ENCODE measurements at places on chromosomes 3 and 15.

DNA sequence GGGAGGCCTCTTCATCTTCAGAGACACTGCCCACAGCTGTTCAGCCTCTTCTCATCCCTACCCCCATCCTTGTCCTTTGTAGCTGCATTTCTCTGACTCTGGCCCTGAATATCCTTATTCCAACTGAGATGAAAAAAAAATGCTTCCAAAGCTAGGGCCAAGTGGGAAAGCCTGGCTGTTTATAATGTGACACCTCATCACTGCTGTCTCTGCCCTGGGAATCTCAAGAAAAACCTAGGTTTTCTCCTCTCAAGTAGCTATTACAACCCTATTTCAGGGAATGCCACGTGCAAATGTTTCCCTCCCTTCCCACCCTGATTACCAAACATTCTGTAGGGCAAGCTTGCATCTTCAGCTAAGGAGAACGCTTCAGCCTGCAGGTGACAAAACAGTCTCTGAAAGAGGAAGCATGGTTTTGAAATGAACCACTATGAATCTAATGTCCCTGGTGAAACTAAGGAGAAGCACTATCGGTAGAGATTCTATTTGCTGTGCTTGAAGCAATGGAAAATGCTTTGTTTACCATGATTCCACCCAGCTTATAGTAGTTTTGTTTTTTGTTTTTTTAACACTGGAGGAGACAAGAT is 65.4 kb downstream of the USF3 start:
- no peak for DNase-seq

DNA sequence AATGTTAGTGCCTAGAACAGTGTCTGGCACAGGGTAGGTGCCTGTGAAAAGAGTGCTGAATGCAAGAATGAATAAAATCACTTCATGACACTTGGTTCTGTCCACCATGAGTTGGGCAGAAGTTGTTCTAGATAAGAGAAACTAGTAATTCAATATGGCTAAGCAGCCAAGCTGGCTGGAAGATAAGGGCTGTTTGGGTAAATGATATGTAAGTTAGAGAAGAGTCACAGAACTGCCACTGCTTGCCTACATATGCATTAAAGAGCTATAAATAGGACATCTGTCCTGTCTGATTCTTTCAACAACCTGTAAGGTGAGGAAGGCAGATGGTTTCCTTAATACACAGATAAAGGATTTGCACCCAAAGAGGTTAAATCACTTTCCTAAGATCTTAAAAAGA is 13.1 kb downstream of the MTMR10 start:
- DNase-seq, result peak; percentile 25

DNA sequence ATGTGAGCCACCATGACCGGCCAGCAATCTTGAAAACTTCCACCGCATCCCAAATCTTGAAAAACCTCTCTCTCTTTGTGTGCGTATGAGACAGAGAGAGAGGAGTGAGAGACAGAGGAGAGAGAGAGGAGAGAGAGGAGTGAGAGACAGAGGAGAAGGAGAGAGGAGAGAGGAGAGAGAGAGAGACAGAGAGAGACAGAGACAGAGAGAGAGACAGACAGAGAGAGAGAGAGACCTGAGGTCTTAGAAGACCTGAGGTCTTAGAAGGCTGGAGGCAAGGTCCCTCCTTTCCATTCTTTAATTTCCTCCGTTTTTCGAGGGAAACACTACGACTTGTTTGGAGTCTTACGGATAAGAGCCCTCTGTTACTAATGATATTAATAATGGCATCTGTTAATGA is 39.5 kb downstream of the TMEM40 start:
- DNase-seq, result no peak

DNA sequence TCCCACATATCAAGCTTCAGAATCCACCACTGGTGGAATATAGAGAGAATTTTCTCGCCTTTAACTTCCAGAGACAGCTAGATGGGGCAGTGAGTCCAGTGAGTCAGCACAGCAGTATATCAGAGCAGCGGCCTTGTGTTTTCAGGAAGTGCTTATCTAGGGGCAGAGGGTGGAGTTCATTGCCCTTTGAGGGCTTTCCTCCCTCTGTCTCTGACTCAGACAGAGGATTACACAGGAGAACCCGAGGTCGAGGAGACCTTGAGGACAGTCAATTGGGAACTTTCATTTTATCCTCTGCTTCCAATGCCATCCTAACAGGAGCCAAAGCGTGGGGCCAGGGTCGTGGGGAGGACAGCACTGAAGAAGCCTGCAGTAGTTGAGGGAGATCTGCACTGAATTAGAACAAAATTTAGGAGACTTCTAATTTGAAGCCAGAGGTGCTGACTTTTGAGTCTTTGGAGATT is 109.6 kb upstream of the UMPS start:
- DNase-seq, result no peak

- DNase-seq, result no peak
Observed at GRCh38 chr3:171383206-171384018, 76.8 kb downstream of the TNIK start.

- no peak for DNase-seq
Observed at GRCh38 chr3:72847282-72847681, 963 bp downstream of the SHQ1 start.

DNA sequence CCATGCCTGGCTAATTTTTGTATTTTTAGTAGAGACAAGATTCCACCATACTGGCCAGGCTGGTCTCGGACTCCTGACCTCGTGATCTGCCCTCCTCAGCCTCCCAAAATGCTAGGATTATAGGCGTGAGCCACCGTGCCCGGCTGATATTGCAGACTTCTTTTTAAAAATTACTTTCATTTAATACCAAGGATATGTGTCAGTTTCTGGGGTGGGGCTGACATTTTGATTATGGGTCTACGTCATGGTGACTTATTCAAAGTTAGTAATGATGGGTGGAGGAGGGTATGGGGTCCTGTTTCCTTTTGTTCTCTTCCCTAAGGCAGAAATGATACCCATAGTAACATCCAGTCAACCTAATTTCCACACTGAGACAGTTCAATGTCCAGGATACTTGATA is 34.7 kb downstream of the GBE1 start:
- no peak for DNase-seq

DNA sequence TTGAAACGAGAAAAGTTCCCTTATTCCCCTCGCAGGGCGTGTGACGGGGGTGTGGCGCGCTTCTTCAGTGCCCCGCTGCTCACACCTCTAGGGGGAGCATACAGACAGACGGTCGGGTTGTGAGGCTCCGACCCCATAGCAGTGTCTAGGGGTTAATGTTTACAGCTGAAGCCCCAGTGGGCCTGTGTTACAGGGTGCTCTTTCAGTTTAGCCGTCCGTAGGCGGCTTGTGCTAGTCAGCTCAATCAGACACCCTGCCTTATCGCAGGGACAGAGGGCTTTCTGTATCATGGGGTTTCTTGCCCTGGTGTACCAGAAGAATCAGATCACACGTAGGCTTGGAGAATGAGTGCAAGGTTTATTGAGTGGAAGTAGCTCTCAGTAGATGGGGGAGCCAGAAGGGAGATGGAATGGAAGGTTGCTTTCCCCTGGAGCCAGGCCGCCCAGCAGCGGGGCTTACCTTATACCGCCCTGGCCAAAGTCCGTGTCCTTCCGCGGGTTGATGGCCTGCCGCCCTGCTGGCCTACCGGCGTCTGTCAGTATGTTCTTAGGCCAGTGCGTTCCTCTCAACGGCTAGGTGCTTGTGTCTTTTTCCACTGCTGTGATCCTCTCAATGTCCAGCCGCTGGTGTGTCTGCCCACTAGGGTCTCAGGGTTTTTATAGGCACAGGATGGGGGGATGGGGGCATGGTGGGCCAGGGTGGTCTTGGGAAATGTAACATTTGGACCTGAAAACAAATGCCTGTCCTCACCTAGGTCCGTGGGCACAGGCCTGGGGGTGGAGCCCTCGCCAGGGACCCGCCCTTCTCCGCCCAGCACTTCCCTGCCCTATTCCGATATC is 32.2 kb upstream of the ACP3 start:
- no peak for DNase-seq

DNA sequence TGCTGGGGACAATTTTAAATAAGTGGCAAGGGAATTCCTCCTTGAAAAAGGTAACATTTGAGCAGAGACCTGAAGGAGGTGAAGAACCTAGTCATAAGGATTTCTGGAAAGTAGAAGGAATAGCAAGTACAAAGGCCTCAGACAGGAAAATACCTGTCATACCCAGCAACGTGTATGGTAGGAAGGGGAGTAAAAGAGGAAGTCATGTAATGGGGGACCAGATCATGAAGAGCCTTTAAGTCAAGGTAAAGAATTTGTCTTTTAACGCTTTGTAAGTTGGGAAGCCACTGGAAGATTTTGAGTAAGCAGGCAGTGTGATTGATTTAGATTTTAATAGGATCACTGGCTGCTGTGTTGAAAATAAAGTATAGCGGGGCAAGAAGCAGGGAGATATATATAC is 43.4 kb upstream of the FAH start:
- DNase-seq, result no peak

DNA sequence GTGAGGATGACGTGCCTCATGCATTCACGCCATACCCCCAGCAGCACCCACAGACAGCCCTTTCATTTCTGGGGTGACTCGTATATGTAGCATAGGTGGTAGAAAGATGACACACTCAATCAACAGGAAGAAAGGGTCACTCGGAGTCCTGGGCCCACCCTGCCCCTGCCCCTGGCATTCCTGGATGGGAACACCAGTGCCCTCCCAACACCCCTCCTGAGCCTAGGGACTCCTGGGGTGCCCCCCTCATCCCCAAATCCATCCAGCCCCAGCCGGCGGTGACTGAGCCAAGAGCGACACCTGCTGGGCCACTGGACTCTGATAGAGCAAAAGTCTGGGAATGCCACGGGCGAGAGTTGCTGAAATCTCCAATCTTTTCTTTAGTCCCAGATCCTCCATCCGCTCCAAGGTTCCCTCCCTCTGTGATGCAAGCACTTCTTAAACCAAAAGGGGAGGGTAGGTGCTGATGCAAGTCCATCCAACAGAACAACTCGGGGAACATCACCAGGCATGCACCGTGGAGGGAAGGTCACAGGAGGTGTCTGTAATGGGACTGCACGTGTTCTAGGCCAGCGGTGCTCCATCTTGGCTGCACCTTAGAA is 31.1 kb downstream of the ACAN start:
- DNase-seq, result no peak

DNA sequence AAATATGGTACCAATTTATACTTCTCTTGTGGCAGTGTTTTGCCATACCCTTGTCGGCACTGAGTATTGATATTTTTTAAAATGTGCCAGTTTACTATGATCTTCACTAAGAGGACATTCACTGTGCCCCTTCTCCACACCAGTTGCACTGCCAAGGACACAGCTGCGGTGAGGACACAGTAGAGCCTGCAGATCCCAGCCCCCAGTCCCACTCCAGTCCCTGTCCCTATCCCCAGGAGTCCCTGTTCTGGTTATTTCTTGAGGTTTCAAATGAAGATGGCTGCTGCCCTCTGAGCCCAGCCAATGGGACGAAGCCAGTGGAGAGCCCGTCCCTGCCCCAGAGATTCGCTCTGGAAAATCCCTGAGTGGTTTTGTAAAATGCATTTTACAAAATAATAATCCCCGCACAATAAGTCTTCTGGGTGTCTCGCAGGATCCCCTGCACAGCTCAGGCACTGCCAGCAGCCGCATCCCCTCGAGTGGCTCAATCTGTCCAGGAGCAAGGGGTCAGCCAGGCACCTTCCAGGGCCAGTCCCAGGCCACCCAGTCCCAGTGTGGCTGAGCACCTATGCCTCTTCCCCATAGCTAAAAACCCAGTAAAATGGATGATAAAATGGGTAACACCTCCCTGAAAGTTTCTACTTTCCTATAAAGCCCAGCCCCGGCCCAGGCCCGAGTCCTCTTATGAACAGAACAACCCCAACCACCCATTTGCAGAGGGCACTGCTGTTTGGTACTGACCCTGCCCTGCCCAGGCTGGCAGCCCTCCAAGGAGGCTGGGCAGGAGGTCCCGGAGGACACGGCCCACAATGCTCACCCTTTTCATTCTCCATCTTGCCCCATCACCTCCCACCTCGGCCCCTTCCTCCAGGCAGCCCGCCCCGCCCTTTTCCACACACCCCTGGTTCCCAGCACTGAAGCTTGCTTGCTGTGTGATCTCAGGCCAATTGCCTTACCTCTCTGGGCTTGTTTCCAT is 91.1 kb downstream of the VGLL4 start:
- no peak for DNase-seq

DNA sequence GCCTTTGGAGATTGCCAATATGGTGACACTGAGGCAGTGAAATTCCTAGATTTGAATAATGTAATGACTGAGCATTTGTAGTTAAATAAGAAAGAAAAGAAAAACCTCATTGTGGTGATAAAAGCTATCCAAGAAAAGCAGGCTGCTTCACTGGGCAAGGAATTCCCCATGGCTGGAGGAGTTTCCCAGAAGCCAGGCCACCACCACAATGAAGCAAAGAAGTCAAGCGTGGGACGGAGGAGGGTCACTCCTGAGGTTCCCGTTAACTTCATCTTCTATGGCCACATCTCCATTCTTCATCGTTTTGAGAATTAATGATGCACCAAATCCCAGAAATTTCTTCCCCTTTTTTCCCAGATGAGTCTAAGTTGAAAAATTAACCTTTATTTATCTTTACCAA is 185.8 kb upstream of the BCL6 start:
- DNase-seq, result no peak

- no peak for DNase-seq
Observed at GRCh38 chr15:29910068-29910467, 87.8 kb upstream of the TJP1 start.

DNA sequence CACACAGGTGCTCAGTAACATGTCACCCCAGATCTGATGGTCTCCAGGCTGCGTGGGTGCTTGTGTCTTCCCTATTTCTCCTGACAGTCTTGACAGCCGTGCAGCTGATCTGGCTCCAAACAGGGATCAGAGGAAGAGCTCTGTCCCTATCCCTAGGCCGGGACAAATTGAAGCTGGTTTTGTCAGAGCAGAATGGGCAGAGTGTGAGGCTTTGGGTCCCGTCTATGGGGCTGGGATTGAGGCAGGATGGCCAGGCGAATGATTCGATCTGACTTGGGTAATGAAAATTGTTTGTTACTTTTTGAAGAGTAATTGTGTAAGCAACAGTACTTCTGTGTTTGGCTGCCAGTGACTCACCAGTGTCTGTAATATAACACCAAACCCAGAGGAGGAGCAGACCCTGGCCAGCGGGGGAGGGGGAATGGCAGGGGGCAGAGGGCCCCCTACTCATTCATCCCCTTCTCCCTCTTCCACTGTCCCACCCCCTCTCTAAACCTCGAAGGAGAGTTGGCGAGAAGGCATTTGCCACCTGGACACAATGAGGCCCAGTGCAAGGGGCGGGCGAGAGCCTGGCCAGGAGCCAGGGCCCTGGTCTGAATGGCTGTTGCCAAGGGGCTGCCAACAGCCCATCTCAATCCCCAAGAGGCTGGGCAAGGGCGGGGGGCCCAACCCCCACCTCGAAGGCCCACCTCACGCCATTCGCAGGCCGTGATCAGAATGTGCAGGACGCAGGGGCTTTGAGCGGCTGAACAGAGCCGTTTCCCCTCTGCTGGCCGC is 4.9 kb upstream of the MAGEF1 start:
- peak; percentile 55 for DNase-seq

- DNase-seq, result no peak
Observed at GRCh38 chr3:135311699-135312098, 516.6 kb downstream of the EPHB1 start.

- peak; percentile 48 for DNase-seq
Observed at GRCh38 chr3:84959470-84960271, 882 bp downstream of the CADM2 start.

- no peak for DNase-seq
Observed at GRCh38 chr15:71261418-71261817, 146.1 kb downstream of the THSD4 start.

- DNase-seq, result no peak
Observed at GRCh38 chr3:28077572-28077971, 163.8 kb upstream of the CMC1 start.

All from NCI-H2171 treated with DMSO at 0.1 percent for 48 hours (cell line).